ENCODE measurements at places on chromosomes 7 and 10.

DNA sequence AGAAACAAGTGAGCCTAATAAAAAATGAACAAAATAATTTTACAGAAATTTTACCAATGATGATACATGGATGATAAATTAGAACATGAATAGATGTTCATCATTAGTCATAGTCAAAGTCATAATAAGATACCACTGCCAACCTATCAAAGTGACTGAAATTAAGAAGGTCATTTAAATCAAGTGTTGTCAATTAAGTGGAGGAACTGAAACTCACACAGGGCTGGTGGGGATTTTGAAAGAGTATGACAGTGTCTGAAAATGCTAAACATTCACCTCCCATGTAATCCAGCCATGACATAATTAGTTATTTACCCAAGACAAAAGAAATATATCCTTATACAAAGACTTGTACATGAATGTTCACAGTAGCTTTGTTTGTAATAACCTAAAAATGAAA lies 57.1 kb upstream of the DYNC1I1 start:
- DNase-seq: no peak

- DNase-seq: no peak
Measured at GRCh38 chr7:7304705-7305450, 122.5 kb downstream of the C1GALT1 start.

DNA sequence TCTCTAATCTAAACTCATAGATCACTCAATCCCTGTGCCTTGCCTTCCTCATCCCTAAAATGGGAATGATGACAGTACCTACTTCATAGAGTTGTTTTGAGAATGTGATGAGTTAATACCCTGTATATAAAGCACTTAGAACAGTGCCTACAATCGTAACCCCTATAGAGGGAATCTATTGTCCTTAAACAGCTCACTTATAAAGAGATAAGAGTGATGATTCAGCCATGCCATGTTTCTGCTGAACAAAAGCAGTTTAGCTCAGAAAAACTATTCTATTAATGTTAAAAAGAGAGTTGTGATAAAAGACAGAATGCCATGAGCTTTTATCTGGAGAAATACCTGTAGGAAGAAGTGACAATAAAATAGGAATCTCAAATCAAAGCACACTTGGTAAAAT lies 63.6 kb downstream of the CUBN start:
- DNase-seq: no peak

- no peak for DNase-seq
Measured at GRCh38 chr10:1538531-1539061, 198.7 kb downstream of the ADARB2 start.

GRCh38 chr10:96096958-96097357 lies 33.1 kb upstream of the ZNF518A start:
- DNase-seq: no peak

- DNase-seq: no peak
Measured at GRCh38 chr7:116572036-116572435, 47.2 kb downstream of the CAV1 start.

- no peak for DNase-seq
Measured at GRCh38 chr7:158753900-158754299, 49.3 kb upstream of the NCAPG2 start.

Data from SK-N-DZ (cell line).